ENCODE measurements at places on chromosomes 12 and 14.

GRCh38 chr14:61568572-61569011 lies 126.7 kb upstream of the HIF1A start:
- no peak for DNase-seq

DNA sequence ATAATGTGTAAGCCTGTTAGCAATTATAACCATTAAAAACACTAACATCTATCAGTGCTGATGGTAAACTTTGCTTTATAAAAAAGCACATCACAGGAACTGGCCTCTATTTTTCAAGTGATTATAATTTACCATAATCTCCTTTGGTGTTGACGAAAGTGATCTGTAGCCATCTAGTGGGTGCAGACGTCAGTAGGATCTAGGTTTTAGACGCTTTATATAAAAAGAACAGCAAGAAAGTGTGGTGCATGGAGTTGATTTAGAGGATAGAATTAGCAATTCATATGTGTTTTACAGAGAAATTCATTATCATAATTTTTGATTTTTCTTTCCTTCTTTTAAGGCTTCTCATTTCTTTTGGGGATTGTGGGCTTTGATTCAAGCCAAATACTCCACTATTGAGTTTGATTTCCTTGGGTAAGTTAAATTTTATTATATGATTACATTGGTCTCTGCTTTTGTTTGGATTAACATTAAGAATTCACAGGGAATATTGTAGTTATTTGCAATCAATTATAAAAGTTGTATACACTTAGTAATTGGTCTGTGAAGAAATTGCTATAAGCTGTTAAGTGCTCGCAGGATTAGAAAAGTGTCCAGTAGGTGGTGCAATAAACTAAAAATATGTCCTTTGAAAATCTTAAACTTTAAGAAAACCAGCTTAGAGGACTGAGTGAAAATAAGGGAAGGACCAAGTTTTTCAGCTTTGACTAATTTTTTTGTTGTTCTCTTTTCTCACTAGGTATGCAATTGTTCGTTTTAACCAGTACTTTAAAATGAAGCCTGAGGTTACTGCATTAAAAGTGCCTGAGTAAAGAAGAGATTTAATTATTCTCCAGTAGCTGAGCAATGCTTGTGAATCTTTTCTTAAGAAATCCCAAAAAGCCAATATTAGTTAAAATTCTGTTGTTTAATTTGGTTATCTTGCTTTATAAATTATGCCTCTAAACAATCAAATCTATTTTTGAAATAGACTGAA lies 59.5 kb downstream of the ETNK1 start:
- no peak for DNase-seq

DNA sequence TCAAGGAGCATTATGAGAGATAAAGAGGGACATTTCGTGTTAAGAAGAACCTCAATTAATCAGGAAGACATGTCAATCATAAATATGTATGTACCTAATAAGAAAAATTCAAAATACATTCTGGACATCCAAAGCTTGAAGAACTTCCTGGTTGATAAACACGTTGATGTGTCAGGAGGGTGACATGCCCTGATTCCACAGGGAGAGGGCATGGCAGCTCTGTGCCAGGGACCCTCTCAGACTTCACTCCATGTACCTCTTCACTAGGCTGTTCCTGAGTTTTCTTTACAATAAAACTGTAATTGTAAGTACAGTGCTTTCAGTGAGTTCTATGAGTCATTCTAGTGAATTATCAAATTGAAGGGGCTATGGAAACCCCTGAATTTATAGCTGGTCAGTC lies 163.5 kb downstream of the CFAP54 start:
- DNase-seq = no peak

DNA sequence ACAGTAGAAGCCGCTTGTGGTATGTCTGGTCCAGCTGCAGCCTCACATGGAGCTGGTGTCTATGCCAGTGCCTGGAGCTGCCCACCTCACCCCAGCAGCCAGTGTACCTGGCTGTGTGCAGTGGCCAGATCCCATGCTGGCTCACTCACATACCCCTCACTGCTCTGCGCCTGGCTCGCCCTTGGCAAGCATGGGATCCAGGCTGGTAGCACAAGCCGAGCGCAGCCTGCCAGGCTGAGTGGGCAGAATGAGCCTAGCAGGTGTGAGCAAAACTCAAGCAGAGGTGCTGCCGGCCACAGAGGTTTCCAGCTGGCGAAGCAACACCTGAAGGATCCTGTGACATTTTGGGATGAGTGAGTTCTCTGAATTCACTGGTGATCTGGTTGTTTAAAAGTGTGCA lies 5.0 kb upstream of the BTBD7 start:
- no peak for DNase-seq

GRCh38 chr12:113473942-113474341 lies 2.3 kb upstream of the LHX5 start:
- DNase-seq = no peak

DNA sequence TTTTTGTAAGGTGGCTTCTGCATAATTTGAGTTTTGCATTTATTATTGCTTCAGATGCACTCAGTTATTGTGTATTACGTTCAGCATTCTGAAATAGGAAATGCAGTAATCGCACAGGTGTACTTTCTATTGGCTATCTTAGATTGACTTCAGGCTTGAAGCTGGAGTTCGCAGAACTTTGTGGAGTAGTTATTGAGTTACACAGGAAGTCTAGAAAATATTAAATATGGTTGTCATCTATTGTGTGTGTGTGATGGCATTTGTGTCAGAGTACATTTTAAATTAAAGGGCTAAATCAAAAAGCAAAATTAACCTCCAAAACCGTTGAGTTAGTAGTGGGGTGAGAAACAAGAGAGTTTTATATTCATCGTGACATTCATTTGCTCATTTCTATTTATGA lies 2.7 kb downstream of the ARID2 start:
- DNase-seq = no peak

- no peak for DNase-seq
These were observed 23.7 kb downstream of the DEGS2 start for GRCh38 chr14:100135784-100136183.
